Bronchus fibroblast of lung (primary cell): ENCODE measurements at places on chromosomes 5 and 9. TPM values are rescaled to one million over a fixed set of nuclear protein-coding genes. Genes with fewer than 3 reads are reported as not detected.

The NDUFA8 gene
- total RNA-seq, result 52.3 and 60.0 TPM in 2 replicates

The LCN12 gene
- not detected in 2 replicates for total RNA-seq

The SLC6A7 gene
- not detected in 2 replicates for total RNA-seq

The ANKRD20A1 gene
- total RNA-seq, result not detected in 2 replicates

The PLEKHG4B gene
- 2.2 TPM in 2 replicates for total RNA-seq
